Hypothalamus (tissue), 51 donors: ENCODE measurements at places on chromosomes 5 and 9.

DNA sequence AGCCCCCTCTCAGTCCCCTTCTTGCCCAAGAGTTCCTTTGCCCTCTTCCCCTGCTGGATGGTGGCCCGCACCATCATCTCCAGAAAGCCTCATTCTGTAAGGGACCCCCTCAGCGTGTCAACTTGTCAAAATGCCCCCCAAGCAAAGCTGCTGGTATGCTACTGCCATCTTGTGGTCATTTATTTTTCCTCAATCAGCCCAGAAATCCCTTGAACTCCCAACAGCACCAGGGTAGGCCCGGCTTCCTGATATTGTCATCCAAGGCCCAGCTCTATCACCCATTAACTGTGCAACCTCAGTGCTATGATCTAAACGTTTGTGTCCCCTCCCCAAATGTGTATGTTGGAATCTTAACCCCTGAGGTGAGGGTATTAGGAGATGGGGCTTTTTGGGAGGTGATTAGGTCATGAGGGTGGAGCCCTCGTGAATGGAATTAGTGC, 53.2 kb upstream of the FBXW11 start:
- DNase-seq = no peak

DNA sequence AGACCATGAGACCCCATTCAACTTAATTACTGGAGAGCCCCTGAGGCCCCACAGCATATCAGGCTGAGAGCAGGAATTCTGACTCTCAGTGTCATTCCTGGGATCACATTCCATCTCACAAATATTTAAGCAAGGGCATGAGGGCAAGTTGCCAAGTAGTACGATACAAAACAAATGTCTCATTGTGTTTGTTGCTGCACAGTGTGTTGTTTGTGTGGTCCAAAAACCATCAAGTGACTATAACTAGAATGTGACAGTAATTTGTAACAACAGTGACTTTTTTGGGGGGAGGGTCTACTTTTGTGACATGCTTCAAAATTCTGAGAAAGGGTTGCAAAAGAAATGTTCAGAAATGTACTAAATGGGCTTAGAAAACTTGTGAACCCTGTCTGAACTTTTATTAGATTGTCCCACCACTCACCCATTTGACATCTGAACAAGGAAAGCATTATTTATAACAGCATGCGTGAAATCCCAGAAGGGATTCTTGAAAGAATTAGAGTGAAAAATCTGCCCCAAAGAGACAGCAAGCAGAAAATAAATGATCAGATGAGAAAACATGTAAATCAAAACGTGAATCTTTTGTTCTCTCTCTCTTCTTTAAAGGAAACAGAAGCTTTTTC, 347.0 kb downstream of the NTRK2 start:
- DNase-seq = no peak

- DNase-seq = no peak
These were observed at the start of gene PCDHGA11 for GRCh38 chr5:141420855-141421488. Gene PCDHGA11 (plus strand): TSS chr5:141421051. CDS start chr5:141421228, 177 bp downstream.

GRCh38 chr5:14569948-14570691, 11.5 kb upstream of the OTULINL start:
- no peak for DNase-seq

GRCh38 chr5:148469501-148469935, 85.8 kb downstream of the FBXO38 start:
- DNase-seq = no peak
